Activated naive CD8-positive, alpha-beta T cell treated with anti-CD3 and anti-CD28 coated beads, Interleukin-2, amount 10 ng/mL, durations not matched to agents 7 days and 5 days (primary cell): ENCODE measurements at places on chromosomes 11 and 22.

DNA sequence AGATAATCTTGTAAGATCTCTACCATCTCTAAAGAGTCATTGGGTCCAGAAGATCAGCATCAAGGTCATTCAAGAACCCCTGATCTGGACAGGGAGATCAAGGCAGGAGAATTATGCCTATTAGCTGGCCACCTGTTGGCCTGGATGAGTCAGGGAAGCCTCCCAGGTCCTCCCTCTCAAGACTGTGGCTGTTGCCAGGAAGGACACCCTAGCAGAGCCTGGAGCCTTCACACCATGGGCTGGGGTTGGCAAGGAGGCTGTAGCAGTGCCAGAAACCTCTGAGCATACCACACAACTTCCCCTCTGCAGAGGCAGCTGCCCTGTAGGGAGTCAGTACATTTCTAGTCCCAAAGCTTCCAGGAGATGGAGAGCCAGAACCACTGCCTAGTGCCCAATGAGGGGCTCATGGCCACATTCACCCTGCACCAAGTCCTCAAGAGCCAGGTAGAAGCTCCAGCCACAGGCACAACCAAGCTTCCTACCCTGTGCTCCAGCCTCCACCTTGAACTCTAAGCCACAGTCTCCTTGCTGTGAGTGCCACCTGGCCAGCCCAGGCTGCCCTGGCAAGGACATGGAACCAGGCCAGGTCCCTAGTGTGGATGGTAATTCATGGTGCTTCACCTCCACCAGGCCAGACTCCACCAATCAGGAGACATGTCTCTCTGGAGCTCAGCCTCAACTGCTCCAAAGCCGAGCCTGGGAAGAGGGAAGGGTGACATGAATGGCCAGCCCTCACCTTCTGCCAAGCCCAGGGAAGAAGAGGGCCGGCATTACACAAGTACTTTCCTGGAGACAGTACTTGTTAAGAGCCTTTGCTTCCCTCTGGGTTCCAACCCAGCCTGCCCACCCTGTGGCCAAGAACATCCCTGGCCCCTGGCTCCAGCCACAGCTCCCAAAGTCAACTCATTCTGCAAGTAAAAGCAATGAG is 124.3 kb downstream of the BUD13 start:
- H3K36me3 ChIP-seq, result no peaks in the 10 kb centered on the region
- no peak for DNase-seq
- no peak overlapping the region for H3K27ac ChIP-seq
- H3K27me3 ChIP-seq, result peaks cover 4% of the 10 kb centered on the region

DNA sequence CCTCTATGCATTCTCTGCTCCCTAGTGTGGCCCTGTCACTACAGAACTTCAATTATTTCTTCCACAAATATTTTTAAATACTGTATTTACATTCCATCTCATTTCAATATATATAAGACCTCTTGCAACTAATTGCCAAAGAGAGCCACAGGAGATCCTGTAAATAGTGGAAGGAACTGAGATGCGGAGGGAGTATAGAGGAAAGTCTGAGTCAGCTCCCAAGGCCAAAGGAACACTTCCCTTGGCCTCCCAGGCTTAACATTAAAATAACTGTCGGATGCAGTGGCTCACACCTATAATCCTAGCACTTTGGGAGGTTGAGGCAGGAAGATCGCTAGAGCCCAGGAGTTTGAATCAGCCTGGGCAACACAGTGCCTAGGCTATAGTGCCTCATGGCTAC is 31.2 kb downstream of the RBFOX2 start:
- DNase-seq, result no peak
- no peaks in the 10 kb centered on the region for H3K36me3 ChIP-seq
- H3K27ac ChIP-seq, result no peak overlapping the region
- peaks cover 8% of the 10 kb centered on the region for H3K27me3 ChIP-seq

DNA sequence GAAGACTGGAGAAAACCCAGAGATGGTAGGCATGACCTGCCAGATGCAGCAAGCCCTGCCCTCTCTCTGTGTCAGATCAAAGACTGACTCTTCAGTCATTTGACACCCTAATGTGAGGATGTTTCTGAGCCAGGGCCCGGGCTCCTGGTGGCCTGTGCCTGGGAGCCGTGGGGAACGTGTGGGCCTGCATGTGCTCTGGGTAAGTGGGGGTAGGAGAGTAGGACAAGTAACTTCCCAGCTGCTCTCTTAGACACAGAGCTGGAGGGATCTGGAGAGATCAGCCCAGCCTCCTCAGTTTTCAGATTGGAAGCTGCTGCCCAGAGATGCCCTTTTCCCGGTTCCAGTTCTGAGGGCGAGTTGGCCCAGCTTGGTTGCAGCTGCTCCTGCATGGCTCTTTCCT is 110.8 kb downstream of the TEAD1 start:
- no peak overlapping the region for H3K27ac ChIP-seq
- H3K27me3 ChIP-seq, result peaks cover 28% of the 10 kb centered on the region
- no peaks in the 10 kb centered on the region for H3K4me1 ChIP-seq
- H3K4me3 ChIP-seq, result no peak overlapping the region

GRCh38 chr11:41320653-41321052 is 138.8 kb downstream of the LRRC4C start:
- no peaks in the 10 kb centered on the region for H3K4me1 ChIP-seq
- H3K27me3 ChIP-seq, result no peaks in the 10 kb centered on the region
- DNase-seq, result no peak
- no peaks in the 10 kb centered on the region for H3K36me3 ChIP-seq
- H3K27ac ChIP-seq, result no peak overlapping the region
- no peak overlapping the region for H3K4me3 ChIP-seq

GRCh38 chr11:8382436-8383053 is 118.9 kb upstream of the LMO1 start:
- H3K36me3 ChIP-seq, result no peaks in the 10 kb centered on the region
- H3K4me3 ChIP-seq, result no peak overlapping the region
- no peak overlapping the region for H3K27ac ChIP-seq
- no peak for DNase-seq
